Upper lobe of left lung (tissue), 6 donors: ENCODE measurements at places on chromosomes 7 and 10. TPM values are rescaled to one million over a fixed set of nuclear protein-coding genes. Genes with fewer than 3 reads are reported as not detected.
A peak's percentile ranks its signal among the peaks of the same experiment; 100 is the strongest.

OGDHL gene
- total RNA-seq: not detected

IFT22 gene
- total RNA-seq: 9.4 TPM

HYAL4 gene
- total RNA-seq: not detected

SPDYE2B gene
- not detected for total RNA-seq

RAMP3 gene
- total RNA-seq: 109 TPM

DNA sequence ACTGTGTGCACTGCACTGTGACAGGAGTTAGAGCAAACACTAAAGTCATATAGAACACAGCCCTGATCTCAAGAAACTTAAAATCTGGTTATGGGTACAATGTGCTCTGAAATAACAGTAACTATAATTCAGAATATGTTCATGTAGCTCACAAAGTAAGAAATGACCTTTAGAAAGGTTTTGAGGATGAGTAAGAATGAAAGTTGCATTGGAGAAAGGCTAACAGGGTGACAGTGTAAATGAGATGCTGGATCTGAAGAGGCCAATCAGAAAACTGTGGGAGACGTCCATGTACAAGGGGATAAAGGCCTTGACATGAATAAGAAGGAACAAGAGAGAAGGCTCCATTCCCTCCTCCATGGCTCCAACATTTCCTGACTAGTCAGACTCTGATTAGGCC is 124.7 kb downstream of the GRM3 start:
- no peak overlapping the region for H3K27ac ChIP-seq
- H3K4me3 ChIP-seq: no peak overlapping the region
- H3K36me3 ChIP-seq: no peaks in the 10 kb centered on the region
- no peak for DNase-seq

GRCh38 chr10:43855667-43856210 is 207.1 kb upstream of the ZNF32 start:
- no peak for DNase-seq
- no peaks in the 10 kb centered on the region for H3K4me1 ChIP-seq
- no peaks in the 10 kb centered on the region for H3K27me3 ChIP-seq
- no peak overlapping the region for H3K27ac ChIP-seq
- no peak overlapping the region for H3K4me3 ChIP-seq

GRCh38 chr7:95265634-95266033 is 58.7 kb downstream of the PON1 start:
- H3K4me1 ChIP-seq: no peaks in the 10 kb centered on the region
- no peak for DNase-seq
- no peaks in the 10 kb centered on the region for H3K36me3 ChIP-seq

DNA sequence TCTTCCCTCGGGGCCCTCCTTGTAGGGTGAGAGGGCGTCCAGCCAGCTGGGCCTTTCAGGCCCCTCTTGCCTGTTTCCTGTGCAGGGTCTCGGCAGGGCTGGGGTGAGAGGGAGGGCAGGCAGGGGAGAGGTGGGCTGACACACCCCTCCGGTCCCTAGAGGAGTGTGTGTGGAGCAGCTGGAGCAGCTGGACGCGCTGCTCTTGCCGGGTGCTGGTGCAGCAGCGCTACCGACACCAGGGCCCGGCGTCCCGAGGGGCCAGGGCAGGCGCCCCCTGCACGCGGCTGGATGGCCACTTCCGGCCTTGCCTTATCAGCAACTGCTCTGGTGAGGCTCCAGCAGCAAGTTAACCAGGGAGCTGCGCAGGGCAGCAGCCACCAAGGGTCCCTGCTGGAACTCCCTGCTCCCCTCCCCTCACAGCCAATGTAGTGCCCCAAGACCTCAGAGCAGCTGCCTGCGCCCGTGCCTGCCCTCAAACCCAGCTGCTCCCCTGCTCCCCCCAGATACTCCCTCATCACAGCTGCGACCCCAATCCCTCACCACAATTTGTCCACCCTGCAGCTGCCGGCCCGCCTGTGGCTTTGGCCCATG is 15.7 kb upstream of the ZNF862 start:
- DNase-seq: no peak
- no peak overlapping the region for H3K4me3 ChIP-seq
- no peaks in the 10 kb centered on the region for H3K27me3 ChIP-seq
- H3K27ac ChIP-seq: no peak overlapping the region
- no peaks in the 10 kb centered on the region for H3K36me3 ChIP-seq

DNA sequence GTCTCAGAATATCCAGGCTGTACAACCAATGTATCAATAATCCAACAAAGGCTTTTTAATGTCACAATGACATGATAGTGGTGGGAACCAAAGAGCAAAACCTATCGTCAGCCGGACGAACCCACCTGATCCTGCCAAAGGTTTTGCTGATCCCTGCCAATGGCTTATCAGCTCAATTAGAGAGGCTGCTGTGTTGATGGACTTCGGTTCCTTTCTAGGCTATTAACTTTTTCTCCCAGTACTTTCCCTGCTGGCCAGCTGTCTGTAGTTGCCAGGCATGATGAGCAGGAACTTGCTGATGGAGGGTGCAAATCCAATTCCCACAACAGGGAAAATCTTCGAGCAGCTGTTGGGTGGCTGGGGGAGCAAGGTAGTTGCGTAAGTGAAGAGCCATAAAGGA is 2.4 kb downstream of the LMOD2 start:
- H3K36me3 ChIP-seq: no peaks in the 10 kb centered on the region
- no peaks in the 10 kb centered on the region for H3K27me3 ChIP-seq
- H3K4me3 ChIP-seq: no peak overlapping the region
- DNase-seq: no peak
- H3K4me1 ChIP-seq: no peaks in the 10 kb centered on the region

- no peak for DNase-seq
- no peak overlapping the region for H3K4me3 ChIP-seq
- no peak overlapping the region for H3K27ac ChIP-seq
- H3K27me3 ChIP-seq: no peaks in the 10 kb centered on the region
- no peaks in the 10 kb centered on the region for H3K36me3 ChIP-seq
Observed at GRCh38 chr7:151001546-151001945, 10.7 kb downstream of the NOS3 start.

GRCh38 chr10:117074621-117075020 is 63.4 kb downstream of the VAX1 start:
- DNase-seq: no peak
- H3K27me3 ChIP-seq: no peaks in the 10 kb centered on the region
- no peaks in the 10 kb centered on the region for H3K4me1 ChIP-seq

- H3K4me1 ChIP-seq: no peaks in the 10 kb centered on the region
- no peak for DNase-seq
- no peak overlapping the region for H3K4me3 ChIP-seq
- no peak overlapping the region for H3K27ac ChIP-seq
- no peaks in the 10 kb centered on the region for H3K36me3 ChIP-seq
Observed at GRCh38 chr7:103766660-103767059, 222.8 kb downstream of the RELN start.

GRCh38 chr7:40105879-40106473 is 28.4 kb downstream of the MPLKIP start:
- H3K27ac ChIP-seq: no peak overlapping the region
- H3K4me3 ChIP-seq: no peak overlapping the region
- no peaks in the 10 kb centered on the region for H3K27me3 ChIP-seq
- H3K36me3 ChIP-seq: no peaks in the 10 kb centered on the region
- H3K4me1 ChIP-seq: no peaks in the 10 kb centered on the region

DNA sequence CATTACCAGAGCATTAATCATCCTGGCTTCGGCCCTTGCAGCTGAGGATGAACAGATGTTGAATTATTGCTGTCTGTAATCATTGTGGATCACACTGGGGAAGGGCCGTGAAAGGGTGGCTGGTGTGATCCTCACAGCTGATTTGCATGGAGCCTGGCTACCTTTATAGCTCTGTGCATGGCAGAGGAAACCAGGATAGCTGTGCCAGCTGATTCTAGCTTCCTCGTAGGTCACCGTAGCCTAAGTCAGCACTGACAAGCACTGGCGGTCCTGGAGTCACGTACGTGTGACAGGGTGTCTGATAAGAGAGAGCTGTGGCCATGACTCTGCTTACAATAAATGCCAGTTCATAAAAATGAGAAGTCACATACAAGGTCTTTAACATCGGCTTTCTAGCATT is 76.5 kb downstream of the INSYN2A start:
- no peaks in the 10 kb centered on the region for H3K4me1 ChIP-seq
- H3K27ac ChIP-seq: no peak overlapping the region
- no peak overlapping the region for H3K4me3 ChIP-seq
- peaks cover 13% of the 10 kb centered on the region for H3K36me3 ChIP-seq

DNA sequence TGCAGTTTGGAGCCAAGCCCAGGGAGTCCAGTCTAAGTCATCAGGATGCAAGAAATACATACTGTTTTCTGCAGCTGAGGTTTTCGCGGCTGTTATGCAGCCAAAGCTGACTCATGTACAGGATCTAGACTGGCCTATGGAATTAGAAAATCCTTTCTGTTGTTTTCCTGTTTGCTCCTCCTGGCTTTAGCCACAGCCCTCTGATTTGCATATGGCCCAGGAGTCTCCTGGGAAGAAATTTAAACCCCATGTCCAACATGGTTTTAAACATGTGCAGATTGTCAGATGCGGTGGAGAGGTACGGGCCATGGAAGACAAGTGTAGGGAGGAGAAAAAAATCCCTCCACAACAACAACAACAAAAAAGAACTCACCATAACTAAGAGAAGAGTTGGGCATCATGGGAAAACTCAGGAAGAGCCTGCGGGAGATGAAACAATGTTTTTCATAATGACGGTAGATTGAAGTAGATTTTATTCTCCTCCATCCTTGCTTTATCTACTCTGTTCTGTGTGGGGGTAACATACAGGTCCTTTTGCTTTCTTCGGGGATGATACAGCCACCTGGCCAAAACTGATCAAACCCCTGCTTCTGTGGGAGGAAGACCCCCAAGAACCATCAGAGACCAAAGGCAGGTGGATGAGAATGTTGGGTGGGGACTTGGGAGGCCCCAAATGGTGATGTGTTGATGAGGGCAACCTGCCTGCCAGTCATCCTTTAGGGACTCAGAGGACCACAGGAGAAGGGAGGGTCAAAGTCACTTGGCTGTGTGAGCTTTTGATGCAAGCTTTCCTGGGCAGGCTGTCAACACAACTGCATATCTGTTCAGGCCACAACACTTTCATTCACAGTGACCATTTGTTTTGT is 29.8 kb upstream of the GNA12 start:
- H3K36me3 ChIP-seq: no peaks in the 10 kb centered on the region
- H3K27ac ChIP-seq: no peak overlapping the region

DNA sequence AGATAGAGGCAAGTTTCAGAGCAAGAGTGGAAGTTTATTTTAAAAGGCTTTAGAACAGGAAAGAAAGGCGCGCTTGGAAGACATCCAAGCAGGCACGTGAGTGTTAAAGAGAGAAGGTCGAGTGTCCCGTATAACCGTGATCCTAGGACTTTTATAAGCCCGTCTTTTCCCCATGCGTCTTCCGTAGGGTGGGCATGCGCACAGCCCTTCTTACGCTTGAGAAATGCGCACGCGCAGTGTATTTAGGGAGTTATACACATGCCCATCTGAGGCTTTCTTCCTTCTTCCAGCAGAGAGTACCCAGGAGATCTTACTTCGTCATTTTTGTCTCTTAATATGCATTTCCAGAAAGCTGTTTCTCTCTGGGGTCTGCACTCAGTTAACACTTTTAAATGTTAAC is 52.4 kb downstream of the CALD1 start:
- no peaks in the 10 kb centered on the region for H3K36me3 ChIP-seq
- no peaks in the 10 kb centered on the region for H3K27me3 ChIP-seq
- no peak for DNase-seq
- no peaks in the 10 kb centered on the region for H3K4me1 ChIP-seq
- no peak overlapping the region for H3K27ac ChIP-seq

DNA sequence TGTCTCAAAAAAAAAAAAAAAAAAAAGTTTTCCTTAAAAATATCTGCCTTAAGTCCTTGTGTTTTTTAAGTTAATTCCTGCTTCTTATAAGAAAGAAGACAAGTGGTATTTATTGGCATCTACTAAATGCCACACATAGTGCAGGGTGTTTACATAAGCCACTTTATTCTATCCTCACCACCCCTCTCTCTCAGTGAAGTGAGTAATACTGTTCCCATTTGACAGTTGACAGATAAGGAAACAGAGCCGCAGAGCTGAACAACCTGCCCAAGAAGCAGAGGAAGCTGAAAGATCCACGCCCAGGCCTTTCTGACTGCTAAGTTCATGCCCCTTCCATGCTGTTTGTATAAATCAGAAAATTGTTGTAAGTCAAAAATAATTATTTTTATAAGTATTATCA is 54.1 kb downstream of the ABLIM1 start:
- H3K4me1 ChIP-seq: peaks cover 30% of the 10 kb centered on the region
- H3K4me3 ChIP-seq: no peak overlapping the region
- H3K36me3 ChIP-seq: peaks cover 5% of the 10 kb centered on the region
- no peaks in the 10 kb centered on the region for H3K27me3 ChIP-seq

GRCh38 chr7:23462846-23463245 is 7.4 kb downstream of the IGF2BP3 start:
- peaks cover 6% of the 10 kb centered on the region for H3K4me1 ChIP-seq
- H3K36me3 ChIP-seq: no peaks in the 10 kb centered on the region
- H3K4me3 ChIP-seq: no peak overlapping the region

DNA sequence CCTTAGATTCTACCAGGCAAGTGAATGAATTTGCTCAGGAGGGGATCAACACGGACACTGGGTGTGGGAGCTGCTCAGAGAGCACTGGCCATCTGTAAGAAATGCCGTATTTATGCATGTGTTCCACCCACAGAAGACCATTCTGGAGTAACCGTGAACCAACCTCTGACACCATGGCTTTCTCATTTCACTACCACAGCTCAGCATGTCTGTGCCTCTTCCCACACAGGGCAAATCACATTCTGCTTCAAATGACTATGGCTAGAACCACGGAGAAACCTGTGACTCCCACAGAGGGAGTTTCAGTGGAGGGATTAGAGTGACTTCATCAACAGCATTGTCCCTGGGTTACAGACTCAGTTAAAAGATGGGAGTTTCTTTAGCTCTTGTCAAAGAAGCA is 893.4 kb downstream of the XPNPEP1 start:
- H3K4me1 ChIP-seq: no peaks in the 10 kb centered on the region
- H3K36me3 ChIP-seq: no peaks in the 10 kb centered on the region
- H3K4me3 ChIP-seq: no peak overlapping the region
- no peaks in the 10 kb centered on the region for H3K27me3 ChIP-seq

DNA sequence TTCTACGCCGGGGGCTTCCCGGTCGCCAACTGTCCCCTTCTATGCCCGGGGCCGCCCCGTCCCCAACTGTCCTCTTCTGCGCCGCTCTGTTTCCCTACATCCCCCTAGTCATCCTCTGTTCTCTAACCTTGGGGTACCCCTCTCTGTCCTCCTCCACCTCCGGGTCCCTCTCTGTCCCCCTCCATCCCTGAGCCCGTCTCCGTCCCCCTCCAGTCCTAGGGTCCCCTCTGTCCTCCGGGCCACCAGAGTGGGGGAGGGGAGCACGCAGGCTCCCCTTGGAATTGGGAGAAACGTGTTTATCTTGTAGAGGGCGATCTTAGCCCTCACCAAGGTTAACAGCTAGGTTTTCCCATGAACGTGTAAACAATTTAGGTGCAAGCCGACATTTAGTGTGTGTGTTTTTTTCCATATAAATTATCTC is 852 bp upstream of the KLF6 start:
- H3K27ac ChIP-seq: peak overlapping the region; percentile 100
- peaks cover 9% of the 10 kb centered on the region for H3K36me3 ChIP-seq
- peaks cover 12% of the 10 kb centered on the region for H3K4me1 ChIP-seq
- H3K27me3 ChIP-seq: no peaks in the 10 kb centered on the region
- no peak for DNase-seq

DNA sequence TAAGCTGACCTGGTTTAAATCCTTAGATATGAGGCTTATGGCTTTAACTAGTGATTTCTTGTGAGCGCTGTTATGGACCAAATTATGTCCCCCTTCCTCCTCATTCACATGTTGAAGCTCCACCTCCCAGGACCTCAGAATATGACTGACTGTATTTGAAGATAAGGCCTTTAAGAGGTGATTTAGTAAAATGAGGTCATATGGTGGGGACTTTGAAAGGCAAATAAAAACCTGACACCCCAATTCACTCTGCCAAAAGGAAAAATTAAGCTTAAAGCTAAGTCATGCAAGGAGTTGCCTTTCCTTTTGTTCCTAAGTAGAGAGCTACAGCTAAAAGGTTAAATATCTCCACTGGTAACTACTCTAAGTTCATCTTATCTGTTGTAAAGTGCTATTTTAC is 36.4 kb upstream of the FIGNL1 start:
- H3K4me3 ChIP-seq: no peak overlapping the region
- no peaks in the 10 kb centered on the region for H3K36me3 ChIP-seq
- no peak overlapping the region for H3K27ac ChIP-seq
- no peaks in the 10 kb centered on the region for H3K27me3 ChIP-seq
